Kidney (tissue), 22 donors: ENCODE measurements at places on chromosomes 16 and 17. TPM values are rescaled to one million over a fixed set of nuclear protein-coding genes. Genes with fewer than 3 reads are reported as not detected.

DNA sequence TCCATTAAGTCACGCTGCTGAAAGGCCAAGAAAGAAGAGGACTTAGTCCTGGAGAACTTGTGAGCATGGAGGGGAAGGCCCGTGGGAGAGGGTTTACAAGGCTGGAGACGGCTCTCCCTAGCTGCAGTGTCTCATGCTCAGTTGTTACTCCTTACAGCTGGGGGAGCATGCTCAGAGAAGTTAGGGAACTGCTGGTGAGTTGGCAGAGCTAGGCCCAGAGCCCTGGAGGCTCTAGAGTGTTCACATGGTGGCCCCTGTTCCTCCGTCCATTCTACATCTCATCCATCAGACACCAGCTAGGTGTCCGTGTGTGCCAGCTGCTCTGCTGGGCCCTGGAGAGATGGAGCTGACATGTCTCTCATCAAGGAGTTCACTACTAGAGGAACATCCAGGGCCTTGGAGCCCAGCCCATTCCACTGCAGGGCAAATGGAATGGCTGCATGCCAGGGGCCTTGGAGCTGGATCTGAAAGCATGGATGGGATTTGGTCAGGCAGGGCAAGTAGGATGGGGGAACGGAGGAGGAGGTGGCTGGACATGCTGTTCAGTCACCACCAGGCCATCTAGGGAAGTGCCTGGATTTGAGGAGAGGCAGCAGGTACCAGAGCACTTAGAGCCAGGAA lies 6.3 kb downstream of the XYLT2 start:
- H3K27ac ChIP-seq, result no peak overlapping the region
- H3K4me3 ChIP-seq, result no peak overlapping the region
- H3K4me1 ChIP-seq, result no peaks in the 10 kb centered on the region
- H3K36me3 ChIP-seq, result peaks cover 4% of the 10 kb centered on the region
- H3K27me3 ChIP-seq, result no peaks in the 10 kb centered on the region

- no peak overlapping the region for H3K27ac ChIP-seq
- DNase-seq, result no peak
- no peaks in the 10 kb centered on the region for H3K4me1 ChIP-seq
- no peak overlapping the region for H3K4me3 ChIP-seq
- no peaks in the 10 kb centered on the region for H3K27me3 ChIP-seq
Measured at GRCh38 chr17:360092-360750, 7.6 kb upstream of the RPH3AL start.

DNA sequence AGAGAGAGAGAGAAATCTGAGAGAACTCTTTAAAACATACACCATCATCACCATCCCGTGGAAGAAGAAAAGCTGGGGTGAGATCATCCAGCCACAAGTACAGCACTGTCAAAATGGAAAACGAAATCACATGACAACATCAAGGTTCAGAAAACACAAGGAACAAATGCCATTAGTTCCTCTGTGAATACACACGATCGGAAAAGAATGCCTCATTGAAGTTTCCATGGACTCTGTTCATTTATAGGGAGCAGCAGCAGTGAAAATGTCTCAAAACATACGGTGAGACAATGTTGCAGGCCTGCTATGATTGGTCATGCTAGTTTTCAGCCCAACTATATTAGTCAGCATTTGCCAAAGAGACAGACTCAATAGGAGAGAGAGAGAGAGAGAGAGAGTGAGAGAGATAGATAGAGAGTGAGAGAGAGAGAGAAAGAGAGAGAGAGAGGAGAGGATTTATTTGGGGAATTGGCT lies 4.4 kb downstream of the CFAP97D1 start:
- no peaks in the 10 kb centered on the region for H3K36me3 ChIP-seq
- no peak overlapping the region for H3K4me3 ChIP-seq
- DNase-seq, result no peak
- peaks cover 2% of the 10 kb centered on the region for H3K27me3 ChIP-seq
- peaks cover 1% of the 10 kb centered on the region for H3K4me1 ChIP-seq
- H3K27ac ChIP-seq, result no peak overlapping the region

- DNase-seq, result no peak
- H3K36me3 ChIP-seq, result no peaks in the 10 kb centered on the region
- H3K4me1 ChIP-seq, result no peaks in the 10 kb centered on the region
- no peaks in the 10 kb centered on the region for H3K27me3 ChIP-seq
- no peak overlapping the region for H3K27ac ChIP-seq
- H3K4me3 ChIP-seq, result no peak overlapping the region
Measured at GRCh38 chr17:64115043-64115698, 14.8 kb downstream of the ERN1 start.

- H3K27ac ChIP-seq, result no peak overlapping the region
- no peak for DNase-seq
- H3K4me3 ChIP-seq, result no peak overlapping the region
- peaks cover 42% of the 10 kb centered on the region for H3K4me1 ChIP-seq
Measured at GRCh38 chr17:50540560-50541401, 6.2 kb upstream of the SPATA20 start.

DNA sequence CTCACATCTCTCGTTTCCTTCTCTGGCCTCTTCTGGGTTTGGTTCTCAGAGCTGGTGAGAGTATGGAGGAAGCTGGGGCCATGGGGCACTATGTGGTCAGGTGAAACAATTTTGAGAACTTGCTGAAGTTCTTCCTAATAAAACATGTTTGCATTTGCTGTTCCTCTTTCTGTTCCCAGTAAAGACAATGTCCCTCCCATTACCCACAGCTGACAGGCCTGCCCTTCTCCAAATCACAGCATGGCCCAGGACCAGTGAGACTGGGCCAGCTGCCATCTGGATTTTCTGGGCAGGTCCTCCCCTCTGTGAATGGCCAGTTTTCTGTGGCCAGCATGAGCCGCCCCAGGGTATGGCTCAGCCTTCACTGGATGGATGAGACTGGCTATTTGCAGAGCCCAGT lies at the start of gene CD300H:
Gene CD300H (minus strand): TSS at position 113 of the 400 bp plus-strand sequence.
- H3K27me3 ChIP-seq, result no peaks in the 10 kb centered on the region
- H3K27ac ChIP-seq, result no peak within 1 kb of the TSS
- no peak within 1 kb of the TSS for H3K4me3 ChIP-seq
- no peak for DNase-seq
- no peaks in the 10 kb centered on the region for H3K4me1 ChIP-seq

GRCh38 chr17:49632201-49632600 lies 45.7 kb downstream of the SPOP start:
- no peak overlapping the region for H3K27ac ChIP-seq
- no peak overlapping the region for H3K4me3 ChIP-seq
- H3K27me3 ChIP-seq, result no peaks in the 10 kb centered on the region
- no peaks in the 10 kb centered on the region for H3K36me3 ChIP-seq
- no peaks in the 10 kb centered on the region for H3K4me1 ChIP-seq

CRYM gene
- 5.8 TPM for total RNA-seq

TBC1D26 gene
- not detected for total RNA-seq

KRT14 gene
- not detected for total RNA-seq

BFAR gene
- total RNA-seq, result 53.7 TPM

ASPA gene
- total RNA-seq, result 5.1 TPM
